ENCODE measurements at places on chromosomes 12 and 14. TPM values are rescaled to one million over a fixed set of nuclear protein-coding genes. Genes with fewer than 3 reads are reported as not detected.
A peak's percentile ranks its signal among the peaks of the same experiment; 100 is the strongest.

HOXC12 gene
- not detected for total RNA-seq

DNA sequence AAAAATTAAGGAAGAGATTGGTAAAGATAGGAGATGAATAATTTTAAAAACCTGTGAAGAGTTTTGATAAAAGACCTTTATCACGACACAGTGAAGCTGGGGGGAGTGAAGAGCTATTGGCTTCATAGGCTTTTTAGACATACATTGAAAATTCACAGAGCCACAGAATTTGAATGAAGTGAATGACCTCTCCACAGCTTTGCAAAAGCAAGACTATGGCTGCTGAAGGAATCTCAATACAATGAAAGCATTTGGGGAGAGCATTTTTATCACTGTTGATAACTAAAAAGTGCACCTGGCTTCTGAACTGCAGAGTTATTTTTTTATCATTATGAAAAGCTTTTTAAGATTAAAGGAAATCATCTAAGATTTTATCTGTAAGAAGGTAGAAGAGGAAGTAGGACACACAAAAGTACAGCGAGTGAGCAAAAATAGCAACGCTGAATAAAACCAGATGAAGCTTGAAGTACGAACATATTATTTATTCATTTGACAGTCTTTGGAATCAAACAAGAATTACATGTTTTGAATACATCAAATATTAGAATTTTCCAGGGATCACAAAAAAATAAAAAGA is 317.5 kb downstream of the KCNC2 start:
- no peak for DNase-seq

- no peak for DNase-seq
Observed at GRCh38 chr12:51547606-51548005, 43.4 kb upstream of the SCN8A start.

DNA sequence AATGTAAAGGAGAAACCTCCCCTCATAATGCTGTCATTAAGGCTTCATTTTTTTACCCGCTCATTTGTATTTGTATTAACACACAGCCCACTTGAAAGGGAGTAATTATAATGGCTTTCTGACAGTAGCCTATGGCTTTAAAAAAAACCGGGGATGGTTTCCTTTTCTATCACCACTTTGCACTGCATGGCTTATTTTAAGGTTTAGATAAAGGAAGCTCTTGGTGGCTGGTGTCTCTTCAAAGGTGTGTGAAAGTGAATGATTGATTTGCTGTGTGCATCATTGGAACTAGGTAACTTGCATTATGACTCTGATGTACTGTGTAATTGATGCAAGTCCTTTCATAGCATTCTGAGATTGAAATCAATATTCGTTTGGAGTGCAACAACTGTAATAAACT is 80.7 kb downstream of the NPAS3 start:
- no peak for DNase-seq

PSMA6 gene
- total RNA-seq = 344 TPM

CFAP251 gene
- total RNA-seq = 3.8 TPM

EML5 gene
- total RNA-seq = 0.24 TPM

- DNase-seq = no peak
Observed at GRCh38 chr14:71190770-71191374, 283.6 kb downstream of the PCNX1 start.

GNPTAB gene
- 19.0 TPM for total RNA-seq

GRCh38 chr14:99174770-99175319 is 97.2 kb downstream of the BCL11B start:
- DNase-seq = no peak

DNA sequence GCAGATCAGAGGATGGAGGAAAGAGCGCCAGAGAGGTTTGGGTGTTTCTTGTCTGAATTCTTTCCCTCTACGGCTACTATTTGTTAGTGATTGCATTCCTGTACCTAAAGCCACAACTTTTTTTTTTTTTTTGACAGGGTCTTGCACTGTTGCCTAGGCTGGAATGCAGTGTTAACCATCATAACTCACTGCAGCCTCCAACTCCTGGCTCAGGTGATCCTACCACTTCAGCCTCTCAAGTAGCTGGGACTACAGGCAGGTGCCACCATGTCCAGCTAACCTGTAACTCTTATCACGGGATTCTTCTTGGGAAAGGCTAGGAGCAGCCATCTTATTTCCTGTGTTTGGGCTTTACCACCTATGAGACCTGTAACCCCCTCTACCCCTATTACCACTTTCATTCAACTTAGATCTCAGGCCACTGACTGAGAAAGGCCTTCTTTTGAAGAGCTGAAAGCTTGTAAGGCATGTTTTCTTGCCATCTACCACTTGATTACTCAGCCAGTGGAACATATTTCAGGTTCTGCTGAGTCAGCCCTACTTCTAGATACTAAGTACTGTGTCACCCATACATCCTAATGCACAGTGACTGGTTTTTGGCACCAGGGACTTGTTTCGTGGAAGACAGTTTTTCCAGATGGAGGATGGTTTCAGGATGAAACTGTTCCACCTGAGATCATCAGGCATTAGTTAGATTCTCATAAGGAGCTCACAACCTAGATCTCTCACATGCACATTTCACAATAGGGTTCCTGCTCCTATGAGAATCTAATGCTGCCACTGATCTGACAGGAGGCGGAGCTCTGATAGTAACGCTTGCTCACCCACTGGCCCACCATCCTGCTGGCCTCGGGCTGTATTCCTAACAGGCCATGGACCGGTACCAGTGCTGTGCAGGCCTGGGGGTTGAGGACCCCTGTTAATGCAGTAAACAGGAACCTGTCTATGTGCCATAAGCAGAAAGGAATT is 6.9 kb downstream of the VEZT start:
- peak; percentile 23 for DNase-seq

RTL1 gene
- not detected for total RNA-seq

All from A172 (cell line).